ENCODE measurements at places on chromosomes 5 and 9. TPM values are rescaled to one million over a fixed set of nuclear protein-coding genes. Genes with fewer than 3 reads are reported as not detected.

Gene KIF20A
- total RNA-seq, result 0.42 TPM

Gene UGT3A2
- not detected for total RNA-seq

Gene GRXCR2
- total RNA-seq, result not detected

Gene STK32A
- total RNA-seq, result not detected

Gene CKS2
- total RNA-seq, result 6.1 TPM

Gene GADD45G
- total RNA-seq, result 1.8 TPM

Data from mononuclear cell (primary cell).